ENCODE measurements at places on chromosomes 4 and X.

GRCh38 chr4:78185117-78185516, 128.0 kb downstream of the FRAS1 start:
- no peak for DNase-seq

DNA sequence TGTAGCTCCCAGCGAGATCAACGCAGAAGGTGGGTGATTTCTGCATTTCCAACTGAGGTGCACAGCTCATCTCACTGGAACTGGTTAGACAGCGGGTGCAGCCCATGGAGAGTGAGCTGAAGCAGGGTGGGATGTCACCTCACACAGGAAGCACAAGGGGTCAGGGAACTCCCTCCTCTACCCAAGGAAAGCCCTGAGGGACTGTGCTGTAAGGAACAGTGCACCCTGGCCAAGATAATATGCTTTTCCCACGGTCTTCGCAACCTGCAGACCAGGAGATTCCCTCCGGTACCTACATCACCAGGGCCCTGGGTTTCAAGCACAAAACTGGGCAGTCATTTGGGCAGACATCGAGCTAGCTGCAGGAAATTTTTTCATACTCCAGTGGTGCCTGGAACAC, 216.4 kb upstream of the TET2 start:
- no peak for DNase-seq

GRCh38 chrX:5998456-5998855, 230.2 kb downstream of the NLGN4X start:
- no peak for DNase-seq

DNA sequence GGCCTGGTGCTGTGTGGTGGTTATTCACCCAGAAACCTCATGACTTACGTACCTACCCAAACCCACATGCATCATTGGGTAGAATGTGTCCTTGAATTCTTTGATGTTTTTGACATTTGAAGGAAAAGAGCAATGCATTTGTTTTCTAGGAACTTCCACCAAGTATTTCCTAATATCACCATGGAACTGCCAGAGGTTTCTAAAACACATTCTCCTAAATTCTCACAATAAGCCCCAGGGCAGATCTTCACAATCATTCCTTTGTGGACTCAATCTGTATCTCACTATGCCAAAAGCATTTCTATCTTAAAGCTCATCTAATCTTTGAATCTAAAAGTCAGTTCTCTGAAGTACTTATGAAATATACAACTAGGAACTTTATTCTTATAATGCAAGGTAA, 8.3 kb upstream of the ODAM start:
- no peak for DNase-seq

DNA sequence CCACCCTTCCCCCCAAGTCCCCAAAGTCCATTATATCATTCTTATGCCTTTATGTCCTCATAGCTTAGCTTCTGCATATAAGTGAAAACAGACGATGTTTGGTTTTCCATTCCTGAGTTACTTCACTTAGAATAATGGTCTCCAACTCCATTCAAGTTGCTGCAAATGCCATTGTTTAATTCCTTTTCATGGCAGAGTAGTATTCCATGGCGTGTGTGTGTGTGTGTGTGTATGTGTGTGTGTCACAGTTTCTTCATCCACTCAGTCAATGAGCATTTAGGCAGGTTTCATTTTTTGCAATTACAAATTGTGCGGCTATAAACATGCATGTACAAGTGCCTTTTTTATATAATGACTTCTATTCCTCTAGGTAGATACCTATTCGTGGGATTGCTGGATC, 107.5 kb upstream of the GALNT7 start:
- DNase-seq, result no peak

DNA sequence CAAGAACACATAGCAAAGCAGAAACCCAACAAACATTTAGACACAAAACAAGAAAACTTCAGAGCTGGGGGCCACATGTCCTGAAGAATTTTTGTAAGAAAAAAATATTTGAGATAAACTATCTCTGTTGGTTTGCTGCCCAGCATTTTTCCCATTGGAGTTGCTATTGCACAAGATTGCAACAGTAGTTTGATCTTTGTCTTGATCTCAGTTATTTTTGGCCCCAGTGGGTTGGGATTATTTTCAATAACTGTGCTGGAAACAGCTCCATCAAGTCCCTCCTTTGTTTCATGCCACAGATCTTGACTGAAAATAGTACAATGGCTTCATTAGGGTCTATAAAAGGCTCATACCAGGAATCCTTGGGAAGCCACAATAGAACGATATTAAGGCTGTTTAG, 103.8 kb upstream of the RAI2 start:
- no peak for DNase-seq

DNA sequence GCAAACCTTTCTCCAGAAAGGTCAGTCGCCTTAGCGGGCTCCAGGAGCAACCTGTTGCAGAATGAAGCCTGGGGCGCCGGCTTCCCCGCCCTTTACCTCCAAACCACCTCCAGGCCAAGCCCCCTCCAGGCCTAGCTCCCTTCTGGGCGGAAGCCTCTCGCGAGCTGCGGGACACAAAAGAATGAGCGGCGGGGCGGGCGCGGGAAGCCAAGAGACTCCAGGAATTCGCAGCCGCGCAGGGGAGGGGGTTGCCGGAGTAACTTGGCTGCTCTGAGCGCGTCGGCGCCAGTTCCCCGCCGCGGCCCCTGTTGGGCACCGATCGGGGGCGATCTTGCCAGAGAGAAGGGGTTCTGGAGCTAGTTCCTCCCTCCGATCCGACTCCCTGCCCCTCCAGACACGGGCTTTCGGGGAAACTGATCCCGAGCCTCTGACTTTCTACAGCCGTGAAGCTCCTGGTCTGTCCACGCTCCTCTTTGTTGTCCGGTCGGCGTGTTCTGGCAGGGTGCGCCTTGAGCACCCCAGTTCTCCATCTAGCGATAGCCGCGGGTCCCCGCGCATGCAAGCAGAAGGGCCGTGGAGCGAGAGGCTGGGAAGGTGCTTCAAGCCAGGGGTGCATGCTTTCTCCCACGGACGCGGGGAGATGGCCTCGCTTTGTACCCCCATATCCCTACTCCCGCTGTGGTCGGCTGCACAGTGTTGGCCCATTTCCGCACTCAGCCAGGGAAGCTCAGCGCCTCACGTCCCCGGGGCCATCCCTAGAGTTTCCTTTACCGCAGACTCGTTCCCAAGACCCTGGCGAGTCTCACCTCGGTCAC, 1.2 kb downstream of the PROM1 start:
- DNase-seq, result no peak

GRCh38 chr4:27635936-27636913, 775.6 kb downstream of the STIM2 start:
- DNase-seq, result no peak

DNA sequence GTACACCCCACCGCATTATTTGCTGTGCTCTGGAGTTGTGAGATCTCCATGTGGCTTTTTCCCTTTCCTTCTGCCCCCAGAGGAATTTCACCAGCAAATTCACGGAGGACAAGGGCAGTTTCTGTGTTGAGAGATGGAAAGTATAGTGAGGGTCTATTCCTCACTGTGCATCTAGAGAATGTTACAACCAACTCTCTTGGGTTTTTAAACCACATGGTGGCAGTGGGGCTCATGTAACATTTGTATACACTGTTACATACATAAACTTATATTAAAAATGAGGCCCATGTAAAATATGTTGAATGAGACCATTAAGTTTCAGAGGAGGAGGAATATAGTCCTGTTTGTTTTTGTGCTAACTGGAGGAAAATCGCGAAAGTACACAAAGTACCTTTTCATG, 909 bp upstream of the PRKG2 start:
- no peak for DNase-seq

DNA sequence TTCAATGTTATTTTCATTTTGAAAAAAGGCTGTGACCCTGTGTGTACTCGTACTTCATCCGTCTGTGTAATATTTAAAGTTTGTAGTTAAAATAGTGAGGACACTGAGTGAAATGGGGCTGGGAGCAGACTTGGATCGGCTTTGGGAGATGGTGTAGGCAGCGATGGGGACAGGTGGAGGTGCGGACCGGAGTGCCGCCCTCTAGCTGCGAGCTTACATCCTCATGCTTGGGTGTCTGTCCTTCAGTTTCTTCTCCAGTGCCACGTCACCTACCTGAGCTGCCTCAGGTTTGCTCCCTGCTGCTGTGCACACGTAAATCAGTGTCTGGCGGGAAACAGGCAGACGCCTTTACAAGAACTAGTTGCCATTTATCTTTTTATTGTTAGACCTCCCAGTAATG, 146.1 kb downstream of the GPR143 start:
- no peak for DNase-seq

DNA sequence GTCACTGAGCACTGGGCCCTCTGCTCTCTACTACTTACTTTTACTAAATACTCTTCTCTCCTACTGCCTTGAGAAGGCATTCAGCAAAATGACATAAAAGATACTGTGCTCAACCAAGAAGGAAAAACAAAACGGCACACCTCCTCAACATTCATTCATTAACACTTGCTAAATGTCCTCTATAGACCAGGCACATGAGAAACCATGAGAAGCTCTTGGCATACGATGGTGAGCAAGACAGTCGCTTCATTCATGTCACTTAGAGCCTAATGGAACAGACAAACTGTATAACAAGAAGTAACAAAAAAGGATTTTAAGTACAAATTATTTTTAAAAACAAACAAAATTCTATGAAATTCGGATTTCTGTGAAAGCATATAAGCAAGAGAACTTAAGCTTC, 38.7 kb downstream of the COL25A1 start:
- no peak for DNase-seq

GRCh38 chrX:12614266-12614665, 176.9 kb upstream of the PRPS2 start:
- no peak for DNase-seq

DNA sequence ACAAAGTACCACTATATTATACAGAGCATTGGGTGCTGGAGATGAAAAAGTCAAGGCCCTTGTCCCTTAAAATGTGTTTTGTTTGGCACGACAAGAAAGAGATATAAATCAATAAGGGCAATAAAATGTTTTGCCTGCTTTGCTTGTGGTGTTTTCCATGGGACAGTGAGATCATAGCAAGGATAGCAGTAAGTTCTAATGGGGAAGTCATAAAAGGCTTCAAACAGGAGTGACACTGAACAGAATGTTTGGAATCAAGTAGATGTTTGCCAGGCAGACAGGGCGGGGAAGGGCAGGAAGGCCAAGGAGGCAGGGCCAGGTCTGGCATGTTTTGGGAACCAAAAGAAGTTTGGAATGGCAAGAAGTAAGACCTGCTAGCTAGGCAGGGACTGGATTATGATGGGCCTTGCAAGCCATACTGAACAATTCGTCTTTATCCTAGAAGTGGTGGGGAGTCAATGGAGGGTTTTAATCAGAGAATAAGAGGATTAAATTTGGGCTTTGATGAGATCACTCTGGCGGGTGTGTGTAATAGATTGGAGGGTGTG, 16.4 kb downstream of the FGF2 start:
- DNase-seq, result no peak
